Ureter (tissue), 1 donor: ENCODE measurements at places on chromosomes 13 and 19. TPM values are rescaled to one million over a fixed set of nuclear protein-coding genes. Genes with fewer than 3 reads are reported as not detected.

DNA sequence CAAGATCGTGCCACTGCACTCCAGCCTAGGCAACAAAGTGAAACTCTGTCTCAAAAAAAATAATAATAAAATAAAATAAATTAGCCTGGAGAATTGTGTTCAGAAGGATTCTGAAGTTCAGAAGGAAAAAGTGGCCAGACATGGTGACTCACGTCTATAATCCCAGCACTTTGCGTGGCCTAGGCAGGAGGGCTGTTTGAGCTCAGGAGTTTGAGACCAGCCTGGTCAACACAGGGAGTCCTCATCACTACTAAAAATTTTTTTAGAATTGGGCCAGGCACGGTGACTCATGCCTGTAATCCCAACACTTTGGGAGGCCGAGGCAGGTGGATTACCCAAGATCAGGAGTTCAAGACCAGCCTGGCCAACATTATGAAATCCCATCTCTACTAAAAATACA, 6.0 kb downstream of the RDH8 start:
- no peak for DNase-seq

GRCh38 chr19:13847407-13848339, 29.3 kb upstream of the NANOS3 start:
- DNase-seq: peak; percentile 94

Gene SLITRK6
- 33.7 TPM for total RNA-seq

Gene ZNF132
- 8.0 TPM for total RNA-seq

DNA sequence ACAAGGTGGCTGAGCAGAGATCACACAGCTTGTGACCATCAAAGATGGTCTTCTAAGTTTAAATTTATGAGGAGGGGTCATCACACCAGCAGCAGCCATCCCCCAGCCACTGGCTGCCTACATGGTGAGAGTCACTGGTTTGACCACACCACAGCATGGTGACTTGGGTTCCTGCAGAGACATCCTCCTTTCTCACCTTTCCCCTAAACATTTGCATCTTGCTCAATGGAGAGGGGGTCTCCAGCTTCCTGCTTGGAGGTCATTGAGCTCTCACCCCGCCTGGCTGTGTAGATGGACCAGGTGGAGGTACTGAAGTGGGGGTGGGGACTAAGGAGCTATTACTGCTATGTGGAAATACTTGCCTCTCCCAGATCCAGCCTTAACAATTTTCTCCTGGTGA, 247.6 kb upstream of the ARGLU1 start:
- DNase-seq: no peak

DNA sequence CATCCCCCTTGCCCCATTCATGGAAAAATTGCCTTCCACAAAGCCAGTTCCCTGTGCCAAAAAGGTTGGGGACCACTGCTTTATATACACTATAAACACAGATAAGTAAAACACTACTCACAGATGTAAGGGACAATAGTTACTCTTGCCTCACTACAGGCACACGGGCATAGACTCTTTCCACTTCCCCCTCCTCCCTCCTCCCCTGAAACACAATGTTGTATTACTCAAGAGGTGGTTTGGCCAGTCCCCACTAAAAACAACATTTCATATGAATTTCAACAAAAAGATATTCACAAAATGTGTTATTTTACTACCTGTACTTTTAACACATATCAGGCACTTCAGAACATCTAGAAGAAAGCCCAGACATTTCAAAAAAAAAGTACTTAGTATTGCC, 45.1 kb downstream of the EPSTI1 start:
- DNase-seq: no peak

DNA sequence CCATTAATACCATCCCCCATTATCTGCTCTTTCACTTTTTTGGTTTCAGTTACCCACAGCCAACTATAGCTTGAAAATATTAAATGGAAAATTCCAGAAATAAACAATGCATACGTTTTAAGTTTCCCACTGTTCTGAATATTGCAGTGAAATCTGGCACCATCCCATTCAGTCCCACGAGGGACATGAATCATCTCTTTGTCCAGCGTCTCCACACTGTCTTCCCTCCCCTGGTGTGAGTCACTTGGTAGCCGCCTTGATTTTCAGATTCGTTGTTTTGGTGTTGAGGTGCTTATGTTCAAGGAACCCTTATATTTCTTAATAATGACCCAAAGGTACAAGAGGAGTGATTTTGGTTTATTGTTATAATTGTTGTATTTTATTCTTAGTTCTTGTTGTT, 246.1 kb downstream of the DCT start:
- no peak for DNase-seq

Gene PRODH2
- total RNA-seq: not detected

Gene TMEM86B
- total RNA-seq: 6.4 TPM

DNA sequence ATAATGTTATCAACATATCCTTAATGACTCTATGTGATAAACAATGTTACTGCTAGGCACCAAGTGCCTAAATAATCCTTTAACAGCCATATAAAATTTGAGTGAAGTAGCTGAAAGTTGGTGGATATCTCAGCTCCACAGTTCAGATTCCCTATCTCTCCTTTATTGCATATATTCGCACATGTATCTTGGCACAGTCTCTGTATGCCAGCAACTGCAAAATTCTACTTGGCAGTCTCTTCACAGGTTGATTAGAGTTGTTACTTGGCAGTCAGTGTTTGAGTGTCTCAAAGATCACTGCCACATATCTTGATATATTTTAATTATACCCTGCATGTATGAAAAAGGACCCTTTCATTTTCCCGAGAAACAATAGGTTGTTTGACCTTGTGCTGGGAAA, 879.3 kb downstream of the OLFM4 start:
- DNase-seq: no peak

GRCh38 chr19:6357174-6357573, 4.2 kb upstream of the CLPP start:
- no peak for DNase-seq

Gene MCEMP1
- not detected for total RNA-seq

DNA sequence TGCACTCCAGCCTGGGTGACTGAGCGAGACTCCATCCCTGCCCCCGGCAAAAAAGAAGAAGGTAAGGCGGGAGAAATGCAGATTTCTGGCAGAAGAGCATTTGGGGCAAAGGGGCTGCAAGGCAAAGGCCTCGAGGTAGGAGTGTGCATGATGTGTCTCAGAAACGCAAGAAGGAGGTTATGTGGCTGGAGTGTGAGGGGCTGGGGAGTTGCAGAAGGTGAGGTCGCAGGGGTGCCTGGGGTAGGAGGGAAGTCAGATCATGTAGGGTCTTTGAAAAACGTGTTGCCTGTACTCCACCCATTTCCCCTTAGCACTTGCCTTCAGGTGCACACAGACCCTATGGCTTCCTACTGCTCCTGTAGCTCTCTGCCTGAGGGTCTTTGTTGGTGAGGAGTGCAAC, 29.9 kb downstream of the KCTD15 start:
- peak; percentile 24 for DNase-seq

Gene CDX2
- not detected for total RNA-seq

Gene ALG5
- total RNA-seq: 40.7 TPM

DNA sequence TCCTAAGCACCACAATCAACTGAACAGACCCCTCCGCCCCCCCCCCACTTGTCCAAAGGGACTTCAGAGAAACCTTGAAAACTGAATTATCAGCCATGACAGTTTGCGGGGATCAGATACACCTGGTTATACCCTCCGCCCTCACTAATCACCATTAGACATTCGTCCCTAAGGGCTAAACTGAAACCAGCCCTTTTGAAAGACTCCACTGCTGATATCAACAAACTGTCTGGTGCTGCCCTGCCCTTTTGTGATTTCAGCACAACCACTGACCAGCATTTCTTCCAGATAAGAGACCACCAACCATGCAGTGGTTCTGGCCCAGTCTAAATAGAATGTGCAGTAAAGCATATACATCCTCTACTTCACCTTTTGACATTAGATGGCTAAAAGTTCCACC, 1422.9 kb downstream of the EFNB2 start:
- DNase-seq: no peak

DNA sequence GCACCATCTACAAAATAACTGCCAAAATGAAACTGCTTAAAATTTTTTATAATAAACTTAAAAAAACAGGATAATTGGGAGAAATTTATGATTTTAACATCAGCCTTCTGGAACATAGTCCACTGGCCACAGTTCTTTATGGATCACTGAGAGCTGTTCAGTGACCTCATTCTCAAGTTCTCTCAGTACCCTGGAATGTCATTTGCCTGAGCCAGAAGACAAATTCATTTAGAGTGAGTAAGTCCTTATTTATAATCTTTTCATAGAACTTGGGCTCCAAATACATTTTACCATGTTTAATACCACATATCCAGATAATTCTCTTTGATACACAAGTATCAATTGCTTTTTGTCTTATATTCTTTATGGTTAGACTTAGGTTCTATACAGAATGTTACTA, 87.6 kb downstream of the CAB39L start:
- DNase-seq: no peak

Gene PALM3
- total RNA-seq: 24.1 TPM
